COLO829 (cell line): ENCODE measurements at places on chromosomes 16 and 17.

GRCh38 chr17:70080541-70081347 lies 5.7 kb downstream of the KCNJ16 start:
- no peak for DNase-seq

DNA sequence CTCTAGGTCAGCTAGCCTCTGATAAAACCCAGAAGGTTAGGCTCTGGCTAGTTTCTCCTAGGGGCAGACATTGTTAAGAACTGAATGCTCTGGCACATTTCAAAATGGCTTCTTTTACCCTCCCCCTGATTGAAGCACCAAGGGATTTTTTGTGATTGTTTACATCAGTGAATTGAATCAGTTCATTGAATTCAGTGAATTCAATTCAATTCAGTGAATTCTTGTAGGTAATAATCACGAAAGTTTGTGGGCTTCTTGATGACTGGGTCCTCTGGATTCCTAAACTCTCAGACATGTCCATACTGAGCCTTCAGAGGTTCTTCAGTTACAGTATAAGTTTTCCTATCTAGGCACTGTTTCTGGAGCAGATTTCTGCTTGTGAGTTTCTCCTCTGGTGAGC lies 135.2 kb upstream of the ELAC2 start:
- no peak for DNase-seq

GRCh38 chr16:1287982-1288670 lies 21.3 kb upstream of the UBE2I start:
- no peak for DNase-seq

GRCh38 chr17:80679816-80680215 lies 135.2 kb downstream of the RPTOR start:
- DNase-seq: no peak

- DNase-seq: no peak
Observed at GRCh38 chr16:20216591-20217217, 110.6 kb downstream of the GP2 start.

DNA sequence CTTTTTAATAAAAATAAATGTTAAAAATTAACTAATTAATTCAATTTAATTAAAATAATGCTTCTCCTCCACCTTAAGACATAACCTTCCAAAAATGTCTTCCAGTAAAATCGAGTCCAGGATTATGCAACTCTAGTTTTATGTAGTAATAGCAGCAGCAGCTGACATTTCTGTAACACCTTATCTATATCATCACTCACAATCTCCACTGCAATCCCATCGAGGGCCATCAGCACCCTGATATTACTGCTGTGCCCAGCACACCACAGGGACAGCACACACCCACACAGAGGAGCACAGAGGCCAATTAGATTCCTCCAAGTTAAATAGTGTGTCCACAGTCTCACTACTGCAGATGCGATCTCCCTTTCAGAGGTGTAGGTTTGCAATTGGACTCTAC lies 2.9 kb downstream of the RPH3AL start:
- DNase-seq: no peak

DNA sequence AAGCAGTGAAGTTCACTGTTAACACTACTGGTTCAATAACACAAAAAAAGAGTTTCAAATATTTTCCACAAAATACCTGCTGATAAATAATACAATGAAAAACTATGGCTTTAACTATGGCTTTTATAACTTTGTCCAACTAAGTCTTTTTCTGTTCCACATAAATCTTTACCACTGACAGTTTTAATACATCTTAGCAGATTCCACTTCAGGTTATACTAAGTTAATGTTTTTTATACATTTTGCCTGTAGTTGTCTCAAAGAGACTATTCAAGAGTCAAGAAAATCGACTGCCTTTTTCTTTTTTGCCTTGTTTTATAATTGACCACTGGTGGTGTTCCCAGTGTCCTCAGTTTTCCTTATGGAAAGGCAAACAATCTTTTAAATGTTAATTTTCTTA lies 379.7 kb upstream of the PMFBP1 start:
- no peak for DNase-seq

- DNase-seq: no peak
Observed at GRCh38 chr17:72764632-72765041, 327.9 kb downstream of the SLC39A11 start.

DNA sequence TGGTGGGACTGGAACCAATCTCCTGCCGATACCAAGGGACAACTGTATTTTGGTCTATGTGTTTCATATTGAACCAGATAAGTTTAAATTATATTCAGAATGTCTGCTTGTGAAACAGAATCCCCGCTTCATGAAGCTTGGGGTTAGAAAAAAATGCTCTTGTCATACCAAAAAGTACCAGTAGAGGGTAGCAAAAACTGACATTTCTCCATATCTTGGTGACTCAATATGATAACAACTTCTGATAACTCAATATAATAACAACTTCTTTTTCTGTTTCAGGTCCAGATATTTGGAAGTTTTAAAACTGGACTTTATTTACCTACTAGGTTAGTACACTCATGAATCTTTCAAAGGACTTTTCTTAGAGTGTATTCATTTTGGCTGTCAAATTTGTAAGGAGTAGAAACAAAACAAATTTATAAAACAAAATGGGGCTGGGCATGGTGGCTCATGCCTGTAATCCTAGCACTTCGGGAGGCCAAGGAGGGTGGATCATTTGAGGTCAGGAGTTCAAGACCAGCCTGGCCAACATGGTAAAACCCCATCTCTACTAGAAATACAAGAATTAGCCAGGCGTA lies 52.3 kb upstream of the ADCY7 start:
- no peak for DNase-seq

GRCh38 chr17:28105501-28105900 lies 63.0 kb downstream of the NLK start:
- no peak for DNase-seq

- DNase-seq: peak; percentile 52
Observed at GRCh38 chr17:42183741-42184711, 1.2 kb downstream of the HCRT start.

GRCh38 chr17:18993905-18994526 lies 10.5 kb downstream of the FAM83G start:
- DNase-seq: no peak

DNA sequence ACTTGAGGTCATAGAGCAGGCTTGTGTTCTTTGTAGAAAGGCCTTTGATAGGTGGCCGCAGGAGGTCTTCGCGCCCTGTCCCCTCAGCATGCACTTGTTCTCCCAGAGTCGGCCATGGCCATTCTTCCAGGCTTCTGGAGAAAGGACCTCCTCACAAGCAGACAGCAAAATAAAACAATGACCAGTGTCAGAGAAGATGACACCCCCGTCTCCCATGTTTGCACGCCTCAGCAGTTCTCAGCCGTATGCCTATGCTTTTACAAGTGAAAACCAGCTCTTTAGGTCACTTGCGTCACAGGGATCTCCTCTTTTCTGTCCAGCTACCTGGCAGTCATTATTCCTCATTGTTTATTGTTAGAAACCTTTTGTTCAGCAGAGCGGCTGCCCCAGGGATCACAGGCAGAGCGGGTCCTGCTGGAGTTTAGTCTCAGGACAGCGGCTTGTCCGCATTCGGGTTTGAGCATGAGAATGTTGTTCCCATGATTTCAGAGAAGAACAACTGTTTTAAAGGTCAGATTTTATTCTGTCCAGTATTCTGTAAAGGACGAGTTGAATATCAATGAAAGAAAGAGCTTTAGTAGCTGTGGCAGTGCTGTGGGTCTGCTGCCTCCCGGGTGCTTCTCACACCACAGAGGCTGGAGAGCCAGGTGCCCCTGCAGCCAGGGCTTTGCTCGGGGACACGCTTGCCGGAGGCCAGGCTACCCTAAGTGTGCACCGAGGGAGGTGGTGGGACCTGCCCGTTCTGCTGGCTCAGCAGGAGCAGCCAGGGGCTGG lies 123.9 kb downstream of the RPTOR start:
- no peak for DNase-seq

DNA sequence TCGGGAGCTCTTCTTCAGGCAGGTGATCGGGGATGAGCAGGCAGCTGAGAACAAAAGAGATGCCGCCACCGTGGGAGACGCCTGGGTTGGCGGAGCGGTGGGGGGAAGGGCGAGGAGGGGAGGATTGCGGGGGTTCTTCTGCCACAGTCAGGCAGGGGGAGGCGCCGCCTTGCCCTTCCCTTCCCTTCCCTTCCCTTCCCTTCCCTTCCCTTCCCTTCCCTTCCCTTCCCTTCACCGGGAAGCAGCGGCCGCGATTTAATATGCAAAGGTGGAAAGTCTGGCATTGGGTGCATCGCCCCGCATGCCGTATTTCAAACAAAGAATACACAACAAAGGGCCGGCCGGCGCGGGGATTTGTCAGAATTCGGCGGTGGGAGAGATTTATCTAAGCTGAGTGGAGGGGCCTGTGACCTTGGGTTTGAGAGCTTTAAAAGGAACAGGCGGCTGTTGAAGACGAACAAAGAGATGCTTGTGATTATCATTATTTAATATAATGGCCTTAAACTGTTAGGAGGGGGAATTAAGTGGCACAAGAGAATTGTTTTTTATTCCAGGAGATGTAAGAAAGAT lies 262.3 kb upstream of the TNRC6C start:
- no peak for DNase-seq

- DNase-seq: no peak
Observed at GRCh38 chr16:86033016-86033474, 134.1 kb downstream of the IRF8 start.
